IMR-90 (cell line): ENCODE measurements at places on chromosomes 5 and 9.

DNA sequence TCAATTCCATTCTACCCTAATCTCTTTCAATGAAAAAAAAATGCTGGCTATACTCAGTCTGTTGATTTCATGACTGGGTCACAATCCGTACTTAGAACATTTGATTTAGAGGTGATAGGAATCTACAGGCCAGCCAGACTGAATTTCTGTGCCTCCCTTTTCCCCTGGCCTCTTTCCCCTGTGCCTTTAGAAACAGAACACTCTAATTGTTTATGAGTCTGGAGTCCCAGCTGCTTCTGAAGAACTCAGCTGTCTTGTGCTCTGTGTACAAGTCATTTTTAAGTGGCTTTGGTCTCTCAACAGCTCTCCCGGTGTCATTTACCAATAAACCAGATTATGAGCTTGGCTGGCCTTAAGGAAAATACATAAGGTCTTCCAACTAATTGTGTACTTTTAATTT, 94.1 kb upstream of the ITGA2 start:
- DNase-seq: no peak

DNA sequence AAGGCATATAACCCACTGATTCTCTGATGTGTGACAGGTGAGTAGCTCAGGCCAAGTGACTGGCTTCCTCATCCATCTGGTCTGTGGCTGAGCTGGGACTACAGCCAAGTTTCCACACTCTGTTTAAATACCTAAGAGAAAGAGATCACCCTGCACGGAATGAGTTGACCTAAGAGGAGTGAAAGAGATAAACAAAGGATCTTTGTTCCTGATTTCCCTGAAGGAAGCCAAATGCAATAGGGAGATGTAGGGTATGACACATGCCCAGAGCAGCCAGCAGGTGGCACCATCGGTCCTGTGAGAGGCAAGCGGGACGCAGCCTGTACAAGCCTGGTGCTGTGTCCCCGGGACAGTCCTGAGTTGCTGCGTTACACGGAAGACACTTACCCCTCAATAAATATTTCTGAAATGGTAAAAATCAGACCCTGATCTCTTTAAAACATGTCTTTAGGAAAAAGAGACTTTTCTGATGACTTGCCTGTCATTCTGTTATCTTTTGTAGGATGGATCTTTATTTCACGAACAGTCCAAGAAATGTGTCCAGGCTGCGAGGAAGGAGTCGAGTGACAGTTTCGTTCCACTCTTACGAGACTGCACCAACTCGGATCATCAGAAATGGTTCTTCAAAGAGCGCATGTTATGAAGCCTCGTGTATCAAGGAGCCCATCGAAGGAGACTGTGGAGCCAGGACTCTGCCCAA, 41.1 kb downstream of the GALNT12 start:
- peak; percentile 98 for DNase-seq

- DNase-seq: peak; percentile 1
Measured at GRCh38 chr5:6525910-6526309, 77.3 kb downstream of the UBE2QL1 start.

DNA sequence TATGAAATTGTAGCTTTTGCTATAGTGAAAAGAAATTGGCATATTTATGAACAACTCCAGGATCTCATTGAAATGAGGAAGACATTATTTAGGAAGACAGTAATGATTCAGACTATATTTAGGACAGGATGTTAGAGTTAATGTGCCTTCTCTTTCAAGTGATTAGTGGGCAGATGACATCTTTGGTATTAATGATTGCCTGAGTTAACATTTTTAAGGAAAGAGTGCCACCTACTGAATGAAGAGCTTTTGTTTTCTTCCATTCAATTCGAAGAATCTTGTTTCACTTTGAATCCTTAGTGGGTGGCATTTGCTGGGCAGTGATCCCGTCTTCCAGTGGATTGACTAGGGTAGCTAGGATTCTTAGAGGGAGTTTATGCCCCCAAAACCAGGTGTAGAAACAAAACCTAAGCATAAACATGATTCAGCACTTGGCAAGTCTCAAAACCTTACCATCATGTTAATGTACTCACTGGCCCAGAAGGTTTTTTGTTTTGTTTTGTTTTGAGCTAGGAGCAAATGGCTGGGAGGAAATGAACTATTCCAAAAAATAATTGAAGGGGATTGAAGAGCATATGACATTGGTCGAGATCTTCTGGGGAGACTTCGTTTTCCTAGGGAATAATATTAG, 23.2 kb downstream of the MAP3K1 start:
- peak; percentile 74 for DNase-seq

DNA sequence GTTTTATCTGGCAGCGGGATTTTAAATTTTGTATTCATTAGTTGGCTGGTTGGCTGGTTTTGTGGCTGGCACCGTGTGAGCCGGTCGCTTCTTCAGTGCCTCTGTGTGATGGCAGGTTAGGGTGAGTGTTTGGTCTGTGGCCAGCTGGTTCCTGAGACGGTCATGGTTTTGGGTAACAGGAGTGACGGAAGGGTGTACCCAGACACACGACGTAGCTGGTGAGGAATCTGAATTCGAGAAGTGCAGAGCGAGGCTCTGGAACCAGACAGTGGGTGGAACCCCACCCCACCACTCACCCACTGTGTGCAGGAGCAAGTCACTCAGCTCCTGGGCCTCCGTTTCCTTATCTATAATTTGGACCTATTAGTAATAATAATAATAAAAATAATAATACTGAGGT, 2.7 kb downstream of the BTNL9 start:
- no peak for DNase-seq

DNA sequence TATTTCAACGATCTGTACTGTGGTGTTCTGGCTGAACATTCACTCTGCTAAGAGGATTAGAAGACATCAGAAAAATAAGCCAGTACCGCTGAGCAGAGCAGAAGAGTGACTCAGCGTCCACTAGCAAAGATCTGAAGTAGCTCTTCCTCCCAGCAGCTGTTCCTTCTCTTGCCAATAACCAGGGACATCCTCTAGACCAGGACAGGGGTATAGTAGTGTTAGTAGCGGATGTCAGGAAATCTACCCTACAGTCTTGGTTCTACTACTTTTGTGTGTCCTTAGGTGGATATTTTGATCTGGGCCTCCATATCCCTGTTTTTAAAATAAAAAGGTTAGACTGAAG, 103.6 kb downstream of the TSSK1B start:
- peak; percentile 68 for DNase-seq

DNA sequence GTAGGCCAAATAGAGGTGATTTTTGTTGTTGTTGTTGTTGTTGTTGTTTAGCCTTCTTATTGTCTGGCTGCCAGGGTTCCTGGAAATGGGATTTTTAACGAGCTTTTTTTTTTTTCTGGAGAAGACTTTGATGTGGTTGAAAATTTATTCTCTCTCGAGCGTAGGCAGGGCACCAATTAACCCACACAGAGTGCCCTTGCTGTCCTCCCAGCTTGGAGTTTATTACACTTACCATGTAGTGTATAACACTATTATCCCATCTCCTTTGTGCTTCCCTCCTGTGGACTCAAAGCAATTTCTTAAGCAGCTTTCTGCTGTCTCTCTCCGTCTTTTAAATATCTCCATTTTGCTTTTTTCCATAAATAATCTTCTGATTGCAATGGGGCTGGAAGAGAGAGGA, 57.4 kb downstream of the OR2K2 start:
- no peak for DNase-seq

- DNase-seq: no peak
Measured at GRCh38 chr5:35373249-35373648, 143.0 kb upstream of the PRLR start.

DNA sequence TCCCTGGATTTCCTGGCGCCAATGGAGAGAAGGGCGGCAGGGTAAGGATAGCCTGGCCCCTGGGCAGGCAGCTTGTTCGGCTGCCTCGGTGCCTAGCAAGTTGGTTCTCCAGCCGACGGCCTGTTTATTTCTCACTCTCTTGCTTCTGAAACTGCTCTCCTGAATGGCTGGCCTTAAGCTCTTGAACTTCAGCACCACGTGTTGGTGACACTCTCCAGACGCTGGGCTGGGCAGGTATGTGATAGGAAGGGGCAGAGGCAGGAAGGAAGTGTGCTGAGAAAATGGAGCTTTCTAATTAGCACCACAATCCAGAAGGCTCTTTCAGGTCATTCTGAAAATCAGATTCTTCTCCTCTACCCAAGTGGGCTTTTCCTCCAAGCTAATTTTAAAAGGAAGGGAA, 91.4 kb upstream of the FCN2 start:
- no peak for DNase-seq

GRCh38 chr9:34252016-34252415, 73.2 kb downstream of the UBAP1 start:
- no peak for DNase-seq

GRCh38 chr5:73967347-73967746, 341.4 kb downstream of the ARHGEF28 start:
- peak; percentile 25 for DNase-seq

GRCh38 chr5:114358329-114358728, 3.5 kb upstream of the KCNN2 start:
- DNase-seq: peak; percentile 24

DNA sequence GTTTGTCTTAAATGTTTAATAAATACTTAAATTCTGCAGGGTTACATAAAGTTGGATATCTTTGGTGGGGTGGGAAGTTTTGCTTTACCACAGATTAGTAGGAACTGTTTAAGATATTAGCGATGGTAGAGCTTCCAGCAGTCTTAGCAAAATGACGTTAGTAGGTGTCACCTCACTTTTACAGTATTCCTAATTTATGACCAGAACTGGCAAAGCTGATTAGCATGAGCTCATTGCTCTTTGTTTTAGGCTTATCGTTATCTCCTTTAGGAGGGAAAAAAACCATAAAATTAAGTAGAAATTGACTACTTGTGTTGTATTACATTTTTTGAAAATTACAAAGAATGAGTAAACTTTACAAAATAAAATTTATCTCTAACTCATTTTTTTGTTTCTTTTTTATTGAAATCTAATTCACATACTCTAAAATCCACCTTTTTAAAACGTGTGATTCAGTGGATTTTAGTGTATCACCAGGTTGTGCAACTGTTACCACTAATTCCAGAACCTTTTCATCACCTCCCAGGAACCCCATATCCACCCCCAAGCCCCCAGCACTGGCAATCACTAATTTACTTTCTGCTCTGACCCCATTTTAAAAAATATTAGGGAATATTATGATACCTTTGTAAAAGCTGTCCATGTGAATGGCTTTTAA, 129.5 kb downstream of the TRIO start:
- no peak for DNase-seq

GRCh38 chr5:147639321-147639720, 129.5 kb upstream of the DPYSL3 start:
- DNase-seq: no peak

DNA sequence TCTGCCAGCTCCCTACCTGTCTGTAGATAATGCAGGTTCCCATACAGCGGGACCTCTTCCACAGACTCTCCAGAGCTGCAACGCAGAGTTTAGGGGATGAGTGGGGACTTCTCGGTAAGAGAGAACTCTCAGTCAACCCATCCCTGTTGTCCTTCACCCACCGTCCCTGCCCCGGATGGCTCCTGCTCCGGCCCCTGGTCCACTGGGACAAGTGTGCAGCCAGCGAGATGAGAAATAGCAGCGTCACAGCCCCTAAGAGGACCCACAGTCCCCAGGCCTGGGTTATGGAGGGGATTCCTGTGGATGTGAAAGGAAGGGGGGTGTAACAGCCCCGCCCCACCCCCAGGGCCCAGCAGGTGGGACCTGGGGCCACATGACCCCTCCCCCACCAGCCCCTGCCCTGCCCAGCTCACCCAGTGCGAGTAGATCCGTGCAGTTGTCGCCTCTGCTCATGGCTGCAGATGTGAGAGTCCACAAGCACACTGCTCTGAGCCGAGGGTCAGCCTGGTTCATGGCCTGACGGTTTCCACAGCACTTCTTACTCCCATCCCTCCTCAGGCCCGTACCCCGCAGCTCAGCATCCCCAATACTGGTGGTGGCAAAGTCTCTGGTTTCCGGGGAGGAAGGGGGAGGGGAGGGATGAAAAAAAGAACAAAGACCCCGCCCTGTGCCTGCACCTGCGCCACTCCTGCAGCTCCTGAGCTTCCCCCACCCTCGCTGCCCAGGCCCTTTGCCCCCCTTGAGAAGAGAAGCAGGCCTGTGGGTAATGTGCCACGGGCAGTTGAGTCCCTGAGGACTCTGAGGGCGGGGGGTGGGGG, at the start of gene SIT1:
Gene SIT1, minus strand, starts transcription at position 591 of the 818 bp plus-strand sequence. Its CDS starts 78 bp downstream, at position 513.
- DNase-seq: no peak

DNA sequence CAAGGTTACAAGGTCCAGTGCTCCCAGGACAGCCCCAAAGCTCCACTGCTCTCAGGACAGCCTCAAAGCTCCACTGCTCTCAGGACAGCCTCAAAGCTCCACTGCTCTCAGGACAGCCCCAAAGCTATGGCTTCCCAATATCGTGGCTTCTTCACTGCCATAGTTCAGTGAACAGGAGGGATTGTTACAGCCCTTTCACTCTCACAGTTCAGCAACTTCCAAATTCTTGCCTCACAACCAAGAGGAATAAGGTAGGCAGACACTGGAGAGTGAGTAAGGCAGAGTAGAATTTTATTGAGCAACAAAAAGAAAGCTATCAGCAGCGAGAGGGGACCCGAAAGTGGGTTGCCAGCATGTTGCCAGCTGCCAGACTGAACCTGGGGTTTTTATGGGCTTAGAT, 277.6 kb downstream of the CDH10 start:
- no peak for DNase-seq

DNA sequence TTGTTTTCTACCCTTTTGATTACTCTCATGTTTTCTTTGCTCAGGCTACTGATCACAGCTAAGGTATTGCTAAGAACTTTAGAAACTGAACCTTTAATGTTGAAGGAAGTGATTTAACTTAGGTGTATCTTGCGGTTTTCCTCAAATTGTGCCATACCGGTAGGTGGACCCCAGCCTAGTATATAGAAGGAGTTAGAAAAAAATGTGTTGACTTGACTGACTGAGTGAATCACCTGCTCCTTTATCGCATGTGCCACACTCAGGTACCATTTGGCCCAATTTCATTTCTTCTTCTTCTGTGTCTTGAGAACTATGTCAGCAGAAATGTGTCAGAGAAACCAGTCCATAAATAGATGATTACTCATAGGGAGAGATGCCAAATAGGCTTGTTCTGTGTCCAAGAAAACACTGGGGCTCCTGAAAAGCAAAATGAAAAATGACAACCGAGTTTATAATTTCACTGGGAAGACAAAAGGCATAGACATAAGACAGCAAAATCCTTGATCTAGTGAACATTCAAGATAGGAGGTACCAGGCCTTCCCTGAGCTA, 19.4 kb downstream of the PLPPR1 start:
- no peak for DNase-seq
